ENCODE measurements at places on chromosomes 7 and 10.
A peak's percentile ranks its signal among the peaks of the same experiment; 100 is the strongest.

- DNase-seq = no peak
Measured at GRCh38 chr7:141430455-141431139, 120.6 kb upstream of the AGK start.

GRCh38 chr10:91931526-91932190 is 8.1 kb downstream of the BTAF1 start:
- no peak for DNase-seq

DNA sequence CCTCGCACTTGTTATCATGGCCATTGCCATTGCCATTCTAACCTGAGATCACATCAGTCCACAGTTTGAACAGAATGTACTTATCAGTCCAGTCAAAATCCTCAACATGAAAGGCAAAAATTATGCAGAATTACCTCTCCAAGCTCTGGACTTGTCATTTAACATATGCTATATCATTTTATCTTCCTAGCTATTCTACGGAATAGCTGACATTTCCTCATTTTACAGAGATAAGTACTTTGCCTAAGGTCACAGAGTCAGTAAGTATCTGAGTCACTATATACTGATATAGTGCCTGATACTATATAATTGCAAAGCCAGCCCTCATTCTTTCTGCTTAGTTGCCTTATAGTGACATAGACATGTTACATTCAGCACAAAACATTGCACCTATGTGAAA is 456.9 kb upstream of the GHITM start:
- DNase-seq = no peak

DNA sequence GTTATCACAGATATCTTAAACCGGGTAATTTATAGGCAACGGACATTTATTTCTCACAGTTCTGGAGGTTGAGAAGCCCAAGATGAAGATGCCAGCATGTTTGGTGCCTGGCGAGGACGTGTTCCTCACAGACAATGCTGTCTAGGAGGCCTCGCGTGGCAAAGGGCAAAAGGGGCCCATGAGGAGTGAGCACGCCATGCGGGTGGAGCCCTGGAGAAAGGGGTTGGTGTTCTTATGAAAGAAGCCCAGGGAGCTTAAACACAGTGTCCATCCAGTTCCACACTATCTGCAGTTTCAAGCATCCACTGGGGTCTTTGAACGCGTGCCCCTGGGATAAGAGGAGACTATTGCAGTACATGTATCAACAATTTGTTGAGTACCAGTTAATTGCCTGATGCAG is 51.4 kb downstream of the CXCL12 start:
- no peak for DNase-seq

- DNase-seq = no peak
Measured at GRCh38 chr10:114173603-114173920, 441 bp downstream of the CCDC186 start.

DNA sequence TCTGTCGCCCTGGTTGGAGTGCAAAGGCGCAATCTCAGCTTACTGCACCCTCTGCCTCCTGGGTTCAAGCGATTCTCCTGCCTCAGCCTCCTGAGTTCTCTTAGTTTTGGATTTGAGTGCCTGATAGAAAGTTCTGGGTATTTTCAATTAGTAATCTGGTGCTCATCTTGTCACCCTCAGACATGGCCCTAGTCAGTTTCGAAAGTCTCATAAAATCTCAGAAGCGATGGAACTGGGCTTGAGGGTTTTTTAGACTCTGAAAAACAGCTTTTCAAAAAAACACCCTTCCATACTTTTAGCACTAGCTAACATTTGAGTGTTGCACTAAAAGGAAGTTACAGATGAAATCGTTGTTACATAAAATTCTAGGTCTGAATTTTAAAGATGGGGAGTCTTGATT is 9.4 kb upstream of the PIP4K2A start:
- no peak for DNase-seq

DNA sequence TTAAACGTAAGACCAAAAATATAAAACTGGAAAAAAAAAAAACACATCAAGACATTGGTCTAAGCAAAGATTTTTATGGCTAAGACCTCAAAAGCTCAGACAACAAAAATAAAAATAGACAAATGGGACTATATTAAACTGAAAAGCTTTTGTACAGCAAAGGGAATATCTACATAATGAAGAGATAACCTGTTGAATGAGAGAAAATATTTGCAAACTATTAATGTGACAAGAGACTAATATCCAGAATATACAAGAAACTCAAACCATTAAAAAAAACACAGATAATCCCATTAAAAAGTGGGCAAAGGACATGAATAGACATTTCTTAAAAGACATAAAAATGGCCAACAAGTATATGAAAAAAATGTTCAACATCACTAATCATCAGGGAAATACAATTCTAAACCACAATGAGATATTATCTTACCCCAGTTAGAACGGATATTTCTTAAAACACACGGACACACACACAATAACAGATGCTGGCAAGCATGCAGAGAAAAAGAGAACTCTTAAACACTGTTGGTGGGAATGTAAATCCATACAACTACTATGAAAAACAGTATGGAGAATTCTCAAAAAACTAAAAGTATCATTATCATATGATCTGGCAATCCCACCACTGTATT is 28.8 kb downstream of the CNOT4 start:
- no peak for DNase-seq

- DNase-seq = no peak
Measured at GRCh38 chr7:138036135-138036534, 34.2 kb upstream of the CREB3L2 start.

DNA sequence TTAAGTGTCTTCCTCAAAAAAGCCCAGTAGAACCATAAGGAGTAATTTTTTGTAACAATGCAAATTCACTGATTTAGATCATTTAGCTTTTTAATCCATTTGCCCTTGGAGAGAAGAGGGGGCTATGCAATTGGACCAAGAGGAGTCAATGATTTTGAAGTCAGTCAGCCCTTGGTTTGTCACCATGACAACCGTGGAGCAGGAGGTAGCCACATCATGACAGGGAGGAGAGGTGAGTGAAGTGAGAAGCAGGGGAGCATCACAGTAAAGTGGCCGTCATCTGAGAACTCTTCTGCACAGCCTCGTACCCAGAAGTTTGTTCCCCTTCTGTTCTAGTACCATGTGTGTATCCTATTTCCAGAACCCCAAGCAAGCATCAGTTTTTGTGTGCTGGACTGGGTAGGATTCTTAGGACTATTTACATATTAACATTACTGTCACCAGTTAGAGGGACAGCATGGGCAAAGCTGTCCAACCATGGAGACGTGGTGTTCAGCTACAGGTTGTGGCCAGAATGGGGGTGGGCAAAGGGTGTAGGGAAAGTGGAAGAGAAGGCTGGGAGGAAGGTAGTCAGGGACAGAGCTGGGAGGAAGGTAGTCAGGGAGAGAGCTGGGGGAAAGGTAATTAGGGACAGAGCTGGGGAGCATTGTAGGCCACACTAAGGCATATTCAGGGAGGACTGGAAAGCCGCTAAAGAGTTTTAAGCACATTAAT is 13.1 kb downstream of the UBE3C start:
- no peak for DNase-seq

DNA sequence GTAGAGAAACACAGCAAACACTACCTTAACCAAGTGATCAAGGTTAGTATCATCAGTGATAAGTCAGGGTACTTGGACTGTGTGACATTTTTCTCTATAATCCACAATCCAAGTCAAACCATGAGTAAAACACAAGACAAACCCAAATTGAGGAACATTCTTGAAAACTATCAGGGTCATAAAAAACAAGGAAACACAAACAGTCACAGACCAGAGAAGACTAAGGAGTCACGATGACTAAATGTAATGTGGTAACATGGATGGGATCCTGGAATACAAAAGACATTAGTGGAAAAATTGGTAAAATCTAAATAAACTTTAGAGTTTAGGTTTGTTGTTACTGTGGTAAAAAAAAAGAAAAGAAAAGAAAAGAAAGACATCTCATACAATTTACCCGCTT is 103.8 kb downstream of the ARMH3 start:
- no peak for DNase-seq

DNA sequence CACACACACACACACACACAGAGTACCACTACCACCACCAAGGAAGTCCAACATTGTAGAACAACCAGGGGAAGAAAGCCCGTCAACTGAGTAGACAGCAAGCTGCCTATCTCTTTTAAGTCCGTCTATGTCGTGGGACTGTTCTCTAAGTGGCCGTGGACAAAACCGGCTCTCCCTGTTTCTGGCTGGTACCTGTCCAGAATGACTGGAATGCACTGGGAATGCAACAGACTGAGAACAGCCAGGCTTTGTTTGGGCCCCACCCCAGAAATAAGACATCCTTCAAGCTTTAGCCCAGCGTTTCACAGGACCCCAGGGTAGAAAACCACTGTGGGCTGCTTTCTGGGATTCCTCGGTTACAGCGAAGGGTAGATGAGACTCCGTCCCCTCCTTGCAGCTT is 203.6 kb downstream of the TCERG1L start:
- DNase-seq = no peak

GRCh38 chr10:113890769-113891168 is 36.3 kb downstream of the NHLRC2 start:
- no peak for DNase-seq

GRCh38 chr10:117603726-117604125 is 61.2 kb downstream of the EMX2 start:
- DNase-seq = no peak

DNA sequence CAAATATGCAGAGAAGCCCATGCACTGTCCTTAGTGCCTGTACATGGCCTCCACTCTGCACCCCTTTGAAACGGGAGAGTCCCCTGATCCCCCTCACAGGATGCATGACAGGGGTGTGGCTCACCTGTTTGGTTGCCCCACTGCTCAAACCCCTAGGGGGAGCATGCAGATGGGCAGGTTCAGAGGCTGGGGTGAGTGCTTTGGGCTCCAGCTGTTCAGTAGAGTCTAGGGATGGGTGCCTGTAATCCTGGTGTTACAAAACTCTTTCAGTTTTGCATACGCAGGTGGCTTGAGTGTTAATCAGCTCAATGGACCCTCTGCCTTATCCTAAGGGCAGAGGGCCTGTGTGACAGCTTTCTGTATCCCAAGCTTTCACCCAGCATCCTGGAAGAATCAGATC is 7.8 kb upstream of the SFTPA1 start:
- DNase-seq = no peak

- no peak for DNase-seq
Measured at GRCh38 chr7:155416646-155417380, 41.1 kb upstream of the EN2 start.

- no peak for DNase-seq
Measured at GRCh38 chr10:99908512-99908911, 101.2 kb downstream of the DNMBP start.

DNA sequence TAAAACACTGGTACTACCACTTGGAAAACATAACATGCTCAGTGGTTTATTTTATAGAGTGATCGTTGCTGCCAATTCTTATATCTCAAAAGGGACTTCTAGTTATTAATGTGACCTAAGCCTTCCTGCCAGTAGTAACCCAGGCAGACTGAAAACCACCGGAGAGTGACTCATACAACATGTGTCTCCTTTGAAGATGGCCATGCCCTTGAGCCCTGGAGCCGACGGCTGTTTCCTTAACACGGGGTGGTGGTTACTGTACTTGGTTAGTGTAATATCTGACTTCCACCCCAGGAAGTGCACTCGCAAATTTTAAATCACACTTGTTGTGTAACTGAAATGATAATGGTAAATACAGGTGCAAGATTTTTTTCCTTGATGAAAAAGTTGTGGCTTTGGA is 30.5 kb downstream of the JAKMIP3 start:
- no peak for DNase-seq

GRCh38 chr10:3090914-3091787 is 23.8 kb downstream of the PFKP start:
- DNase-seq = peak; percentile 48

- no peak for DNase-seq
Measured at GRCh38 chr10:79420974-79421688, 24.3 kb downstream of the ZCCHC24 start.

DNA sequence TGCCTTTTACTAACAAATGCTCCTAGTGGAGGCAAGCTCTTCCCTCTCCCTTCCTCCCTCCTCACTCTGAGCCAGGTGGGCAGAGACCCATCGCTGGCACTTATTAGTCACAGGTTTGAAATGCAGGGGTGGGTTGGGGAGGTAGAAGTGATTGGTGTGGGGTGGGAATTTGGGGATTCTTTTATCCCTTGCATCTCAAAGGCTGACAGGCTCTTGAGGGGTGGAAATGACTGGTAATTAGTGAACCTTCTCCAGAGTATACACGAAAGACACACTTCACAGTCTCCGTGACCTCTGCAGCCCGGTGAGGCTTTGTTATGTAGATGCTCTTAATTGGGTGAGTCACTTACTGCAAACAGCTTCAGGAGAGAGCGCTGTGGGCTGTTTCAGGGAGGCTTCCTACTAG is 13.9 kb upstream of the LRMDA start:
- DNase-seq = no peak

- DNase-seq = no peak
Measured at GRCh38 chr7:12320987-12321647, 82.5 kb downstream of the VWDE start.

- no peak for DNase-seq
Measured at GRCh38 chr7:139855498-139856270, 26.6 kb downstream of the TBXAS1 start.

DNA sequence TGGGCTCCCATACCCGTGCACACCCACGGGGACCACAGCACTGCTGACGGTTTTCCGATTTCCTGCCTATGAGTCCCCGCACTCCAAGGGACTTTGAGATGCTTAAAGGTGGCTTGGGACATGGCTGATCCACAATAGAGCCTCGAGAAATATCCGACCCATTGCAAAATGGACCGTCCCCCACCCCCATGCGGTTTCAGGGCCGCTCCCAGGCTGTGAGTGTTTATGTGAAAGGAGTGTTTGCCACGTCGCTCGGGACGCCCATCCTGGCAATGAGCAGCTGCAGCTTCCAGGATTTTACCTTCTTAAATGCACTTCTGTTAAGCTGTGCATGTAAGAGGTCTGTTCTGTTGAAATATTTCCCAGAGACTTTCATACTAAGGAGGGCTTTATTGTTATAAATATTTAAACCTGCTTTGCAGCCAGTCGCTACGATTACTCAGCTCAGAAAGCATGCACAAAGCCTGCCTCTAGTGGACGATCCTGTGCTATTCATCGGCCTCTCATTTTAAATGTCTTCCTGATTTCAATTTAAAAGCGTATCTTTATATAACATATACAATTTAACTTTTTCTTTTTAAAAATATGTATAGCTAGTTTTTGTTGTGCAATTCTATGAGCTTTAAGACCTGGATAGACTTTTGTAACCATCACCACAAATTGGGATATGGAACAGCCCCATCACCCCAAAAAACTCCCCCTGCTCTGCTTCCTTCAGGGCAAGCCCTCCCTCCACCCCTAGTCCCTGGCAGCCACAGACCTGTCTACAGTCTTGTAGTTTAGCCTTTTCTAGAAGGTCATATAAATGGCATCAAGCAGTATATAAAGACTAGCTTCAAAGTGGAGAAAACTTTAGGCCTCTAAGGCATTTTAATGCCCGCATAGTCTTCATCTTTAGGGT is 418.3 kb downstream of the PAXIP1 start:
- DNase-seq = no peak

DNA sequence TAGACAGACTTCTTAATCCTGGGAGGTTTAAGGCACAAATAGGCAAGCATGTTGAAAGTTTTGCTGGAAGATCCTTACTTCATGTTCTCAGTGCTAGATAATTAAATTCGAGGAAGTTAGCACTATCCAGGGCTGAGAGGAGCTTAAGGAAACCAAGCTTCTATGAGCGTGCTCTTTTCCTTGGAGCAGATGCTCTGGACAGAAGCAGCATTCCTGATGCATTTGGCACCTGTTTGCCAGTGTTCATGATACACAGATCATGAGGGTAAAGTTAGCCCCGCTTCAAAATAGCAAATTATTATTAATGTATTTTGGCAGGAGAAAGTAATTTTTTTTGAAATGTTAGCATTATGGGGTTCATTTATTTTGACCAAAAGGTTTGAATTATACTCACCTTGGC is 9.4 kb downstream of the HDAC9 start:
- DNase-seq = no peak

Measured in stimulated activated CD8-positive, alpha-beta memory T cell treated with anti-CD3 and anti-CD28 coated beads, Interleukin-2, amount 100 ng/mL, for 48 hours (primary cell).